ENCODE measurements at places on chromosomes 6 and 20. TPM values are rescaled to one million over a fixed set of nuclear protein-coding genes. Genes with fewer than 3 reads are reported as not detected.

DNA sequence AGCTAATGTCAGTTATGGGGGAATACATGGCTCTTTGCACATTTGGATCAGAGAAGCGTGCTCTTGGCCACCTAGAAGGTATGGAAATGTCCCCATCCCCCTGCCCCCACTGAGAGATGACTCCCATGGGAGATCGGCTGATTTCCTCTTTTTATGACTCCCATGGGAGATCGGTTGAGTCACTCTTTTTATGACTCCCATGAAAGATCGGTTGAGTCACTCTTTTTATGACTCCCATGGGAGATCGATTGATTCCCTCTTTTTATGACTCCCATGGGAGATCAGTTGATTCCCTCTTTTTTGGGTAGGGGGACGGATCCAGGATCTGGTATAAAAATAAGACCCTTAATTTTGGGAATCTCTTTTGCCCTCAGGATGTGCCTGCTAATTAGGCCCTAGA, 10.3 kb upstream of the TAAR9 start:
- peaks cover 4% of the 10 kb centered on the region for H3K4me1 ChIP-seq
- H3K27ac ChIP-seq: no peak overlapping the region
- H3K4me3 ChIP-seq: no peak overlapping the region
- H3K27me3 ChIP-seq: no peaks in the 10 kb centered on the region

- H3K4me3 ChIP-seq: peak overlapping the region; percentile 62
- peaks cover 16% of the 10 kb centered on the region for H3K4me1 ChIP-seq
These were observed 474 bp downstream of the TPX2 start for GRCh38 chr20:31739550-31739977.

GRCh38 chr6:50992232-50992631, 173.6 kb downstream of the TFAP2B start:
- H3K27ac ChIP-seq: no peak overlapping the region
- H3K4me1 ChIP-seq: no peaks in the 10 kb centered on the region
- no peak for DNase-seq
- H3K4me3 ChIP-seq: no peak overlapping the region

GRCh38 chr6:20134613-20135012, 77.7 kb downstream of the MBOAT1 start:
- no peaks in the 10 kb centered on the region for H3K27me3 ChIP-seq
- DNase-seq: no peak
- H3K4me3 ChIP-seq: no peak overlapping the region
- H3K27ac ChIP-seq: no peak overlapping the region

PKIB gene
- 12.8 TPM for total RNA-seq
